Thoracic aorta (tissue), 2 donors: ENCODE measurements at places on chromosomes 7 and 10. TPM values are rescaled to one million over a fixed set of nuclear protein-coding genes. Genes with fewer than 3 reads are reported as not detected.

CFAP69 gene
- 14.0 TPM for total RNA-seq

VWA2 gene
- not detected for total RNA-seq

- no peak for DNase-seq
These were observed 146.5 kb downstream of the CCDC3 start for GRCh38 chr10:12854988-12855387.

HHEX gene
- 10.9 TPM for total RNA-seq

DNA sequence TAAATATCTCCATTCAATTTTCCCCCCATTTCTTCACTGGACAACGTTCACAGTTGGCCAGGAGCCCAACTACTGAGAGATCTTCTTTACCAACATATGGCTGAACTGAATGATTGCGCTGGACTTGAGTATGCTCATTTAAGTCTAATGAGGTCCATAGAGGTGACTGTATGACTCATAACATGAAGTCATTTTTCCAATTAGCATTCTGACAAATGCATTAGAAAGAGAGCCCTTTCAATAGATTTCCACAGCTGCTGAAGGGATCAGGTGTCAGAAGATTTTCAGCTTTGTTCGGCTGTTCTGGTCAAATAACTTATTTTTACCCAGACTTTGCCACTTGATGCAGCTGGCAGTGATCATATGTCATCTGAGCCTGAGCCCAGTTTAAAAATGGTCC lies 438.0 kb downstream of the ETV1 start:
- no peak for DNase-seq

GRCh38 chr7:131586259-131586658 lies 29.8 kb upstream of the PODXL start:
- DNase-seq, result no peak

GRCh38 chr7:29142021-29142727 lies 4.2 kb downstream of the CPVL start:
- DNase-seq, result no peak

DNA sequence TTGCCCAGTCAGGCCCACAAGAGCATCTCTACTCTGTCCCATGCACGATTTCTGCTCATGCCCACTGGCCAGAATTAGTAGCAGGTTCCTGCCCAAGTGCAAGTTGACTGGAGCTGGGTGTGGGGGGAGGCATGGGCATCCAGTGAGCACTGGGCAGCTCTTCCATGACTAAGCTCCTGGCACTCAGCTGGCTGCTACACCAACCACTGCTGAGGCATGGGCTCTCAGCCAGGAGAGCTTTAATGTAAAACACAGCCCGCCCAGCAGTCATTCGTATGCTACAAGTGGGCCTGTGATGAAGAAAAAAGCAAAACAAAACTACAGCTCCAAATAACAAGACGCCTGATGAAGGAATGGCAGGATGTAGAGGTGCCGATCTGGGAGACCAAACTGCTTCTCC lies 335.4 kb upstream of the PFKP start:
- DNase-seq, result no peak

GRCh38 chr7:1966631-1967200 lies 266.0 kb downstream of the MAD1L1 start:
- DNase-seq, result no peak

DNA sequence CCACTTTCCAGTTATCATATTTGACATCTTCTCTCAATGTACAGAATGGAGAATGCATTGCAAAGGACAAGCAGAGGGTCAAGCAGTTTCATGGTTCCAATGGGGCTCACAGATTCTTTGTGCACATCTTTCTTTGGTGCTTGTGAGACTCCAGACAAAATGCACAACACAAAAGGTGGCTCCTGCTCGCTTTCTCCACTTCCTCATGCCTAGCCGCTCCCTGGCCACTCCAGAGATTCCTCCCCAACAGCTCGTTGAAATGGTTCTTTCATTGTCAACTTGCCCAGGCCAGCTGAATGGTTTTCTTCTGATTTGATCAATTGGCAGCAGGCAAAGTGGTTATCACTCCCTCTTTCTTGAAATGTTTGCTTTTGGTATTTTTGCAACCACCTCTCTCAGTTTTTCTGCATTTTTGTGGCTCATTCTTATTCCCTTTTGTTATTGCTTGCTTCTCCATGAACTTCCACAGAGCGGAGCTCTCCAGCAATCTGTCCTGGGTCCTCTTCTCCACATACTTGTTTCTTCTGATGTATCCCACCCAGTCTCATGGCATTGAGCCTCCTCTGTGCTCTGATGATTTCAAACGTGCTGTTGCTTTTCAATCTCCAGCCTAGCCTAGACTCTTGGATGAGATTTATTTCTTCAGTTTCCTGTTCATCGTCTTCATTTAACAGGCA lies 507.8 kb upstream of the MKI67 start:
- DNase-seq, result no peak

NEUROG3 gene
- 2.8 TPM for total RNA-seq

RADIL gene
- total RNA-seq, result 14.4 TPM
